ENCODE measurements at places on chromosomes 5 and 9.

GRCh38 chr5:108379722-108380530 lies 2.0 kb downstream of the FBXL17 start:
- peak; percentile 57 for DNase-seq

GRCh38 chr5:1917830-1918487 lies 35.2 kb upstream of the IRX4 start:
- DNase-seq: no peak

- DNase-seq: peak; percentile 15
Measured at GRCh38 chr5:150398722-150399523, 13.8 kb downstream of the CD74 start.

GRCh38 chr9:19479874-19480273 lies 71.1 kb downstream of the ACER2 start:
- no peak for DNase-seq

GRCh38 chr9:88663771-88664419 lies 128.9 kb downstream of the NXNL2 start:
- DNase-seq: no peak

GRCh38 chr9:112169368-112169767 lies 5.7 kb downstream of the SUSD1 start:
- no peak for DNase-seq

- DNase-seq: no peak
Measured at GRCh38 chr5:150520747-150521521, 13.0 kb downstream of the NDST1 start.

GRCh38 chr5:59779453-59779852 lies 114.1 kb downstream of the PDE4D start:
- DNase-seq: no peak

GRCh38 chr9:4887556-4887955 lies 94.8 kb downstream of the RCL1 start:
- DNase-seq: no peak

DNA sequence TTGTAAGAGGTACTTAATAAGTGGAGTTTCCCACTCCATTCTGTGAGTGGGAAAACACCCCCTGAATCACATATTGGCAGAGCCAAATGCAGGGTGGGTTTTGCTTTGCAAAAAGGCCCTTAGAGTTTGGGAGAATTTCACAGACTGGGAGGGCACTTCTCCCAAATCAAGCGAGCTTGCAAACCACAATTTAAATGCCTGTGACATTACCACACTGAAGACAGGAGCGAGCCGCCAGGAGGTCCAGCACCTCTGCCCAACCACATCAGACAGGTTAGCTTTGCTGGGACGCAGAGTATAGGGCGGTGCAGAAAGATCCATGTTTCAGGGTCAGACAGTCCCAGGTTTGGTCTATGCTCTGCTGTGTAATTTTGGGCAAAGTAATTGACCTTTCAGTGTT lies 2.3 kb downstream of the ALAD start:
- DNase-seq: no peak

DNA sequence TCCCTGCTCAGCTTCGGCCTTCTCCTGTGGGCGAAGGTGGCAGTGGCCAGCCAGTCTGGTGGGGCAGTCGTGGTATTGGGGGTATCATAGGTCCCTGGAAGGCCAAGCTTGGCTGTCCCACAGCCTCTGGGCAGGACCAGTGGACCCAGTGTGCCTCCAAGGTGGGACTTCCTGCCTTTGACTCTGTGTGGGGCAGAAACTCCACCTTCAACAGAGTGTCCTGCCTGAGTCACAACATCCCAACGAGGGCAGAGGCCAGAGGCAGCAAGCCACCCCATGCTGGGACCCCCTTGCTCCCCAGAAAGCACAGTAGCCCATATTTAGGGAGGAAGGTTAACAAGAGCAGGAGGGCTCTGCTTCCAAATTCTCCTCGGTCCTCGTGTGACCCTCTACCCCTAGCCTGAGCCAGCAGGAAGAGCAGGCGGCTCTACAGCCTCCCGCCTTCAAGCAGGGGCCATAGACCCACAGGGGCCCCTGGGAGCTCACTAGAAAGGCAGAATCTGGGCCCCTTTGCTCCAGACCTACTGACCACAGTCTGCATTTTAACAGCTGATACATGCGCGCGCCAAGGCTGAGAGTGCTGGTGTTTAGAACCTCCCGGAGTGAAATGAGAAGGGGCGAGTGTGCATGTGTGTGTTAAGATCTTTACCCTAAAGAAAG lies 51.6 kb upstream of the FUBP3 start:
- no peak for DNase-seq

DNA sequence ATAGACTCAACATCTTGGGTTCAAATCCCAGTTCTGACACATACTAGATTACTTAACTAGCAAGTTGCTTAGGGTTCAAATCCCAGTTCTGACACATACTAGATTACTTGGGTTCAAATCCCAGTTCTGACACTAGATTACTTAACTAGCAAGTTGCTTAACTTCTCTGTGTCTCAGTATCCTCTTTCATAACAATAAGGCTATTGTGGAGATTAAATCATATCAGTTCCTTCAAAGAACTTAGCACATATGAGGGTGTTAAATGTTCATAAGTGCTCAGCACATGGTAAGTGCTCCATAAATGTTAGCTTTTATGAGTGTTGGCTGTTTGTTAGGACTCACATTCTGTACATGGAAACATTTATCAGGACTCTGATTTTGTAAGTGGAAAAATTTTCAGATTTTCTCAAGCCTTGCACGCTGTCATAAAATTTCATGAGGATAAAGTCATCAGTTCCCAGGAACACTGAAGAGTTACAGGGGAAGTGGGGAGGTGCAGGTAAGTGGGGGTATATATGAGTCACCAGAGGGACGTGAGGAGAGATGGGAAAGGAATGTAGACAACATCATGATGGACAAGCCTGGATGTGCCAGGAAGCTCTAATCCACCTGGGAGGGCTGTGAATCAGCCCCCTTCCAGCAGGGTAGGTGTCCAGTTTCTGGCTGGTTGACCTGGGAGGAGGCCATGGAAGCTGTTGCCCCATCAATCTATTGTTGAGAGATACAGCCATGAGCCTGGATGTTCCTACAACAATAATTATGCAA lies 532.2 kb upstream of the WWC1 start:
- no peak for DNase-seq

DNA sequence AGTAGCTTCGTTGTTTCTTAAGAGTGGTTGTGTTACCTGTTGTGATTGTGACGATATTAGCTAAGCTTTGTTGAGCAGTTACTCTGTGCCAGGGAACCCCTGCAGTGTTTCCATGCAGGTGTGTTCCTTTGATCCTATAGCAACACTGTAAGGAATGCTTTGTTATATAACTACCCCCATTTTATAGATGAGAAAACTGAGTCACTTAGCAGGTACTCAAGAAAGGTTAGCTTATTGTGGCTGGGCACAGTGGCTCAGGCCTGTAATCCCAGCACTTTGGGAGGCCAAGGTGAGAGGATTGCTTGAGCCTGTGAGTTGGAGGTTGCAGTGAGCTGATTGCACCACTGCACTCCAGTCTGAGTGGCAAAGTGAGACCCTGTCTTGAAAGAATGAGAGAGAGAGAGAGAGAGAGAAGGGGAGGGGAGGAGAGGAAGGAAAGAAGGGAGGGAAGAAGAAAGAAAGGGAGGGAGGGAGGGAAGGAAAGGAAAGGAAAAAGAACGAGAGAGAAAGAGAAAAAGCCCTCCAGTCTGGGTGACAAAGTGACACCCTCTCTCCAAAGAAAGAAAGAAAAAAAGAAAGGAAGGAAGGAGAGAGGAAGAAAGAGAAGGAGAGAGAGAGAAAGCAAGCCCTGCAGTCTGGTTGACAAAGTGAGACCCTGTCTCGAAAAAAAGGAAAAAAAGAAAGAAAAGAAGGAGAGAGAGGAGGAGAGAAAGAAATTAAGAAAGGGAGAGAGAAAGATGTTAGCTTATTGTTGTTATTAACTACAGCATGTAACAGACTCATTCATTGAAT lies 85.6 kb upstream of the RARS1 start:
- DNase-seq: no peak

- DNase-seq: no peak
Measured at GRCh38 chr5:58334035-58334434, 125.9 kb downstream of the PLK2 start.

DNA sequence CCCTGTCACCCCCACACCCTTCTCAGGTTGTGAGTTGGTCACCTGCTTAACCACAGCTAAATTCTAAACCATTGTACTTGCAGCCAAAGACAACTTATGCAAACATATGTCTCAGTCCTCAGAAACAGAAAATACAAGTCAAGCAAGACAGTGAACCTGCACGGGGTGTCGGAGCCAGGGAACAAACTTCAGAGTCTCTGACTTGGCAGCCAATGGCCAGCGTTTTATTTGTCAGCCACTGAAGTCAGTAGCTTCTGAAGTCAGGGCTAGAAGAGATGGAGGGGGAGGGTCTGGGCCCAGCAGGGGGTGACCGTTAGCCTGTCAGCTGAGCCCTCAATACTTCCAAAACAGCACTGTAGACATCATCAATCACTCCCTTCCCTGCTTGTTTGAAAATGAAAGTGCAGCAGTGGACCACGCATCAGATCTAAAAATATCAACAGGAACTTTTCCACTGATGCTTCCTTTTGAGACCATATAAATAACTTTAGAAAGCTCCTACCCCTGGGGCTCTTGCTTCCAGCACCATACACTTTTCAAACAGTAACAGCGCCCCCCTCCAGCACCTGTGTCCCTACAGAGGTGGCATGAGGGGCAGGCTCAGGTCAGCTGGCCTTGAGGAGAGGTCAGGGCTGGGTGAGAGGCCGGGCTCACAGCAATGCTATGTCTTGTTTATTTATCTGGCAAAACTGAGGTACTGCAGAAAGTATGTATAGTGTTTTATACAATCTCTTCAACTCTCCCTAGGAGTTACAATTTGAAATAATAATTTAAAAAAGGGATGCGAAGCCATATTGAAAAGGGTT lies 142.5 kb downstream of the ACER2 start:
- no peak for DNase-seq

DNA sequence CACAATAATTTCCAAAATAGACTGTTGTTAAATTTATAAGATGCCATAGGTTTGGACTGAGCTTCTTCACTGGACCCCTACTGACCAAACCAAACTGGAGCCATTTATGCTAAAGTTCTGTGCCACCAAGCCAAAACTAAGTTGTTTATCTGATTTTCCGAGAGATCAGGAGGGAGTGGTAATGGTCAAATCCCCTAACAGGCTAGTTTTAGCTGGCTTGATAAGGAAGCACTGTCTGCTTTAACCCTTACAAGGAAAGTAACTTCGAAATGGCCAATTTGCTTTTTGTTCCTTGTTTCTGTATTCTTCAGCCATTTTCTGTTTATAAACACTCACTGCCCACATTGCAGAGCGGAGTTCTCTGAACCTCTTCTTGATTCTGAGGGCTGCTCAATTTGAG lies 246.8 kb upstream of the TUT7 start:
- DNase-seq: no peak

DNA sequence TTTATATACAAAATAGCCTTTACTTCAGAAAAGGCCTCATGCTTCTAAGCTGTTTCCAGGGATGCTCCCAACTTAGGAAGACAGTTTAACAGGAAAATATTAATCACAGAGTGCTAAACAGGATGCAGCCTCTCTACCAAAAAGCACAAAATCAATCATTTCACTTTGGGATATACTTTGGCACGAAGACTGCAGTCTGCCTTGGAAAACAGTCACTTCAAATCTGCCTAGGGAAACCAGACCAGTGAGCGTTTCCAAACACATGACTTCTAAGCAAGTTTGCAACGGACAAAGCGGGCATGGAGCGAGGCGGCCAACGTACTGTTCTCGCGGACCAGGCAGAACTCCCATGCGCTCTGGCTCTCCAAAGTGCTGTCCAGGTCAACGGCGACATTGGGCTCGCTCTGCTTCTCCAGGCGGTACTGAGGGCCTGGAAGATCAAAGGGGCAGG lies 201.0 kb downstream of the MAPKAP1 start:
- no peak for DNase-seq

DNA sequence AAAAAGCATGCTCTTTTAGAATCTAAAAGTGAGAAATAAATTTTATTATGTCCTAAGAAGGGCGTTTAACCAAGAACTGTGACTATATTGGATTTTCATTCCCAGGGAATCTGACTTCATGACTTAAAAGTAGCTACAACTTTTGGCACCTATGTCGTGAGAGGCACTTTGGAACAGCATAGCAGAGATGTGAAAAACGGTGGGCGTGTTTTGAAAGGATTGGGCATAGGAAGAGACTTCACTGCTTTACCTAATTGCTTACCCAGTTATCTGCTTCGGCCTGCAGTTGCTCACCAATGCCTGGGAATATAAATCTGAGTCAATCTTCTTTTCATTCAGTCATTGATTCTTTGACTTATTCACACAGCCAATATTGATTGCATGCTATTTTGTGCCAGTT lies 363.4 kb downstream of the DNAH5 start:
- no peak for DNase-seq

- peak; percentile 34 for DNase-seq
Measured at GRCh38 chr9:14782286-14783051, 59.9 kb upstream of the CER1 start.

GRCh38 chr5:136350343-136350742 lies 15.0 kb downstream of the TRPC7 start:
- no peak for DNase-seq

DNA sequence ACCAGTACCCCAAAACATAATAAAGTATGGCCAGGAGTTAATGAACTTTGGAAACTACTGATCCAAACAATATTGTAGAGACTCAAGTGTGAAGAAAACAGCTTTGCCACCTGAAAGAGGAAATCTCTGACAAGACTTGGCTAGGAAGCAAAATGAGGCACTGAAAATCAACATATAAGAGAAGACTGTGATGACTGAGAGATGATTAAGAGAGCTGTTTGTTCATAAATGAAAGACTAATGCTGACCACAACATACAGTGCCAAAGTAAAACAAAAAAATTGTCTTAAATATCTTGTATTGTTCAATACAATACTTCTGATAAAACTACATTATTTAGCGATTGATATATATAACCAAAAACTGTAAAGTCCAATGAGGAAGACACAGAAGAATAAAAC lies 7.2 kb downstream of the RC3H2 start:
- DNase-seq: no peak

DNA sequence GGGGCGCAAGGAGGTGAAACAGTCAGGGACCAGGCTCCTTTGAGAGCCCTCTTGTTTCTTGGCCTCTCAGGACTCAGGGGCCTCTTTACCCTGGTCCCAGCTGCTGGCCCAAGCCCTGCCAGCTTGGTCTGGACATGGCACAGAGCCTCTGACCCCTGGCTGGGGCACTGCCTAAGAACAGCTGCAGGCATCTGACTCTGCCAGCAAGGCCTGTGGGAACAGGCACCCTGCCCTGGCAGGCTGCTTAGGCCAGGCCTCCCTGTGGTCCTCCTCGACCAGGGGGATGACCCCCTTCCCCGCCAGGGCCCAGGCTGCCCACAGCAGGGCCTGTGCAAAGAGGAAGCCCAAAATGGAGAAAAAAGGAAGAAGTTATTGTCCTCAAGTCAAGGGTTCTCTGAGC lies 25.5 kb downstream of the OLFML2A start:
- DNase-seq: peak; percentile 23

GRCh38 chr5:156947925-156948324 lies 15.1 kb downstream of the TIMD4 start:
- DNase-seq: no peak

- peak; percentile 94 for DNase-seq
Measured at GRCh38 chr5:175895686-175896102, 24.3 kb downstream of the CPLX2 start.
